ENCODE measurements at places on chromosomes 13 and 19. TPM values are rescaled to one million over a fixed set of nuclear protein-coding genes. Genes with fewer than 3 reads are reported as not detected.
A peak's percentile ranks its signal among the peaks of the same experiment; 100 is the strongest.

DNA sequence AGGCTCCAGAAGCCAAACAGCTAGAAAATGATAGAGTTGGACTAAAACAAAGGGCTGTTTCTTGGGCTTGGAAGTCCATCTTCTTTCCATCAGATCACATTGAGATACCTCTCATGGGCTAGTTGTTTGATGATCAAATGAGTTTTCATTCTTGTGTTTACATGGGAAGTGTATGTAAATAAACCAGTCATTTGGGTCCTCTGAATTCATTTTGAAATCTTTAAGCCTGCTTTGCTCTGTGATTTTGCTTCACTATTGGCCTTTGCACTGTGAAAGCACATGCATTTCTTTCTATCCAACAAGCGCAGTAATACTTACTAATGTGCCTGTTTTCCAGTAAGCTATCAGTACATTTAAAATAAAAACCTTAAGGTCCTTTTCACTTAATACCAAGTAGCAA lies 200.5 kb upstream of the IRS2 start:
- DNase-seq: no peak

GRCh38 chr13:107028751-107029150 lies 460.8 kb upstream of the ARGLU1 start:
- no peak for DNase-seq

DNA sequence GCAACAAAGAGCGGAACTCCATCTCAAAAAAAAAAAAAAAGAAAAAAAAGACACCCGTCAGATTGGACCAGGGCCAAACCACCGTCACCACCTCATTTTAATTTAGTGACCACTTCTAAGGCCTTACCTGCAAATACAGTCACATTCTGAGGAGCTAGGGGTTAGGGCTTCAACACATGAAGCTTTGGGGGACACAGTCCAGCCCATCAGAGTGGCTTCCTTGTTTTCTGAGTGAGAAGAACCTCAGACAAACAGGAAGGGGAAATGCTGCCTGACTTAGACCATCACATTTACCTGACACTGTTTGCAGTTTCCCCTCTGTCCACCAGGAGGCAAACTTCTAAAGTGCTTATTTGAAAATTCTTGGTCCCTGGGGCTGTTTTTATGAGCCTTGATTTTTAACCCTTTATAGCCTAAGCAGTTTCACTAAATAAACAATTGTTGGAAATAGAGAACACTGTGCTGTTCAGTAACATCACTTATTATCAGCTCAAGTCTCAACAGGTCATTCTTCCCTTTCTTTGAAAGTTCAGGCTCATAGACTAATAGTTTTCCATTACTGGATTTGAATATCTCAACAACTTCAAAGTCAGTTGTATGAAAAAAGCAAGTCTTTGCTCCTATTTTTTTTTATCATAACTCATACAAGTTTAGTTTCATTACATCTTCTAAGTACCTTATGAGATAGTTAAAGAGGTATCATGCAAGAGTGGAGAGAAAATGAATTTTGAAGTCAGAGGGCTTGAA lies 74.9 kb upstream of the WASF3 start:
- DNase-seq: peak; percentile 74

GRCh38 chr13:77274126-77274525 lies 52.8 kb downstream of the MYCBP2 start:
- no peak for DNase-seq

- DNase-seq: peak; percentile 71
These were observed 9.3 kb downstream of the MPND start for GRCh38 chr19:4352701-4353121.

GRCh38 chr13:30715837-30716236 lies 19.5 kb upstream of the ALOX5AP start:
- DNase-seq: no peak

The ZNF699 gene
- total RNA-seq: 7.2 TPM

The ITGBL1 gene
- total RNA-seq: 22.2 TPM
